ENCODE measurements at places on chromosomes 7 and 10. TPM values are rescaled to one million over a fixed set of nuclear protein-coding genes. Genes with fewer than 3 reads are reported as not detected.

GRCh38 chr10:11787374-11787773, 35.8 kb upstream of the PROSER2 start:
- no peaks in the 10 kb centered on the region for H3K4me1 ChIP-seq
- H3K36me3 ChIP-seq: no peaks in the 10 kb centered on the region
- H3K4me3 ChIP-seq: no peak overlapping the region
- no peak for DNase-seq
- H3K27me3 ChIP-seq: no peaks in the 10 kb centered on the region
- no peak overlapping the region for H3K27ac ChIP-seq

DNA sequence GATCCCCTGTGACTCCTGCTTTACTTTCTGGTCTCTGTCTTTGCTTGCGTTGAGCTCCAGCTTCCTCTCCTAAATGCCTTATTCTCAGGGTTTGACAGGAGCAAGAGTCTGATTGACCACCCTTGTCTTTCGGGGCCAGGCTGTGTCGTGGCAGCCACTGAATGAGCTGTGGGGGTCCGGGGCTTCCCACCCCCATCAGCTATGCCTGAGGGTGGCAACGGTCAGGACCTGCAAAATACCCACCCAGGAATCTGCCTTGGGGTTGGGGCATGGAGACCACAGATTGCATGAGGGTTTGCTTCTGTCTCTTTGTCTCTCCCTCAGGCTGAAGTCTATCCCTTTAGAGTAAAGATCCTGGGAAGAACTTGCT, 20.6 kb downstream of the SMKR1 start:
- peaks cover 16% of the 10 kb centered on the region for H3K27me3 ChIP-seq
- no peak for DNase-seq
- no peaks in the 10 kb centered on the region for H3K4me1 ChIP-seq

DNA sequence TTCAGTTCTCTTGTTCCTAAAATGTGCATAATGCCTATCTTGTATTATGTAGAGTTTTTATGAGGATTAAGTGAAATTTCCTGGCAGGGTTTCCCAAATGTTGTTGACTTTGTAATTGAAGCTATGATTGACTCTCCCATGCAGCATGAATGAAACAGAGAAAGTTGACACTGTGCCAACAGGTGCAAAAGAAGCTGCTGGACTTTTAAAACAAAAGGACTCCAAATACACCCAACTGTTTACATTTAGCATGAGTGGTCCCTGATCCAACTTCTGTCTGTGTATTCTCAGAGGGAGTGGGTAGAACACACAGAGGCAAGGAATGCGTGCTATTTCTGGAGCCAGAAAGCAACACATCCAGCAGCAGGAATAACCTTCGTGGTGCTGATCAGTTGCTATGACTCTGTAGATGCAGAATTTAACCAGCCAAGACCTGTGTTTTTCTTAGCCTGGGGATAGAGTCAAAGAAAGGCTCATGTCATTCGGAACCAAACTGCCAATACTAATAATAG, 14.4 kb upstream of the RBM20 start:
- no peaks in the 10 kb centered on the region for H3K36me3 ChIP-seq
- DNase-seq: peak; percentile 93
- H3K27me3 ChIP-seq: peaks cover 6% of the 10 kb centered on the region
- no peak overlapping the region for H3K4me3 ChIP-seq

Gene UTF1
- not detected for total RNA-seq

DNA sequence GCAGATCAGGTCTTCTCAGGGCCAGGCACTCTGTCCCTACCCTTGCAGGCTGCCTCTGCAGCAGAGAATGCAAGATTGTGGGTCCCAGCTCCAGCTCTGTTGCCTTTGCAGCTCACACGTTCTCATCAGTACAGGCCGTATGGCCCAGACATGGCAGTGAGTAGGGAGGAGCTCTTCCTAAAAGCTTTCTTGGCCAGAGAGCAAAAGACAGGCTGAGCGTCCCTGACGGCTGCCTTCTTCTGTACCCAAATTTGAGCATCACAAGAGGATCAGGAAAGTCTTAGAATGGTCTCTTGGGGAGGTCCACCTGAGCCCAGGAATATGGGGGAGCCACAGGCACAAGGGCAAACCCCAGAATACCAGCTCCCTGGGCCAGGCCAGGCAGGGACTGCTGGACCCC, 266.3 kb upstream of the ZMIZ1 start:
- peaks cover 8% of the 10 kb centered on the region for H3K27me3 ChIP-seq
- no peaks in the 10 kb centered on the region for H3K36me3 ChIP-seq
- DNase-seq: peak; percentile 9
- peak overlapping the region; percentile 30 for H3K27ac ChIP-seq
- no peak overlapping the region for H3K4me3 ChIP-seq

DNA sequence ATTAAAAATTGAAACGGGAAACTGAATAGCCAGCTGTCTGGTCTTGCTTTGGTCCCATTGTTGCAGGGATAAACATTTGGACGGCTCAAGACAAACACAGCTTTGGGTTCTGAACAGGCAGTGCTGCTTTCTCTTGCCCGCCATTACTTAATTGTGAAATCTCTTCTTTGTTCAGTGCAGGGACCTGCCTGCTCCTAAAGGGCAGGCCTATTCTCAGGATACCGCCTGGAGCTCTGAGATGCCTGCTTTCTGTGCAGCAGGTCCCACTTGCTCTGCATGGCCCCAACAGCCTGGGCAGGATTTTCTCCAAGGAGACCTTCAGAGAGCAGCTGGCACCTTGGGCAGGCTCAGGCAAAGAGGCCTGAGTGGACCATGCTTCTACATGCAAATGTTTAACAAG, 237.6 kb downstream of the KCNMA1 start:
- H3K27ac ChIP-seq: no peak overlapping the region
- H3K36me3 ChIP-seq: peaks cover 2% of the 10 kb centered on the region
- no peaks in the 10 kb centered on the region for H3K27me3 ChIP-seq
- peaks cover 5% of the 10 kb centered on the region for H3K4me1 ChIP-seq
- DNase-seq: no peak

GRCh38 chr7:1986366-1987083, 246.2 kb downstream of the MAD1L1 start:
- no peaks in the 10 kb centered on the region for H3K27me3 ChIP-seq
- no peak overlapping the region for H3K4me3 ChIP-seq
- no peak for DNase-seq
- no peak overlapping the region for H3K27ac ChIP-seq
- H3K4me1 ChIP-seq: no peaks in the 10 kb centered on the region

Gene COL26A1
- total RNA-seq: not detected

DNA sequence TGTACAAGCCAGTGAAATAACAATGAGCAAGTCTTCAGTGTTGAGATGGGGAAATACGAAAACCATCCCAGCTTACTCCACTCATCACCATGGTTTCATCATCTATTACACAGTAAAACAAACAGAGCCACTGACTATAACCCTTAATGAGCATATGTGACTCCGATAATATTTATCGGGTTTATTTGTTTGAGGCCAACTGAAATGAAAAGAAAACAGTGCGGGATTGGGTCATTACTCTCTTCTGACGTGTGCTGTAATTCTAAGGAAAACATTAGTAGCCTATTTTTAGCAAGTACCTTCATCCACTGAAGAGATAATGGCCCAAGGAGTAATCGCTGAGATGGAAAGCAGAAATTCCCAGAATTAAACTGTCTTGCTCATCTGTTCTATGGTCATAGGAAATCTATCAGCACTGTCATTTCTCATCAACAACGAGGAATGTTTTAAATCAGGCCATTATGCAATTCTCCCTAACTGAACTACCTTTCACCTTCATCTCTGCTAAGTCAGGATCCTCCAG, 716.5 kb downstream of the INHBA start:
- no peak overlapping the region for H3K4me3 ChIP-seq
- H3K4me1 ChIP-seq: peaks cover 5% of the 10 kb centered on the region
- peak; percentile 95 for DNase-seq
- no peaks in the 10 kb centered on the region for H3K27me3 ChIP-seq

DNA sequence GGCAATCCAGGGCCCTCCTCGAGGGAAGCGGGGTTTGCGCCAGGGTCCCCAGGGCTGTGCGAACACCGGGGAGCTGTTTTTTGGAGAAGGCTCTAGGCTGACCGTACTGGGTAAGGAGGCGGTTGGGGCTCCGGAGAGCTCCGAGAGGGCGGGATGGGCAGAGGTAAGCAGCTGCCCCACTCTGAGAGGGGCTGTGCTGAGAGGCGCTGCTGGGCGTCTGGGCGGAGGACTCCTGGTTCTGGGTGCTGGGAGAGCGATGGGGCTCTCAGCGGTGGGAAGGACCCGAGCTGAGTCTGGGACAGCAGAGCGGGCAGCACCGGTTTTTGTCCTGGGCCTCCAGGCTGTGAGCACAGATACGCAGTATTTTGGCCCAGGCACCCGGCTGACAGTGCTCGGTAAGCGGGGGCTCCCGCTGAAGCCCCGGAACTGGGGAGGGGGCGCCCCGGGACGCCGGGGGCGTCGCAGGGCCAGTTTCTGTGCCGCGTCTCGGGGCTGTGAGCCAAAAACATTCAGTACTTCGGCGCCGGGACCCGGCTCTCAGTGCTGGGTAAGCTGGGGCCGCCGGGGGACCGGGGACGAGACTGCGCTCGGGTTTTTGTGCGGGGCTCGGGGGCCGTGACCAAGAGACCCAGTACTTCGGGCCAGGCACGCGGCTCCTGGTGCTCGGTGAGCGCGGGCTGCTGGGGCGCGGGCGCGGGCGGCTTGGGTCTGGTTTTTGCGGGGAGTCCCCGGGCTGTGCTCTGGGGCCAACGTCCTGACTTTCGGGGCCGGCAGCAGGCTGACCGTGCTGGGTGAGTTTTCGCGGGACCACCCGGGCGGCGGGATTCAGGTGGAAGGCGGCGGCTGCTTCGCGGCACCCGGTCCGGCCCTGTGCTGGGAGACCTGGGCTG, 26.0 kb downstream of the PRSS2 start:
- H3K36me3 ChIP-seq: no peaks in the 10 kb centered on the region
- no peak overlapping the region for H3K27ac ChIP-seq
- H3K4me3 ChIP-seq: peak overlapping the region; percentile 17
- no peak for DNase-seq
- H3K27me3 ChIP-seq: peaks cover 47% of the 10 kb centered on the region
- no peaks in the 10 kb centered on the region for H3K4me1 ChIP-seq

DNA sequence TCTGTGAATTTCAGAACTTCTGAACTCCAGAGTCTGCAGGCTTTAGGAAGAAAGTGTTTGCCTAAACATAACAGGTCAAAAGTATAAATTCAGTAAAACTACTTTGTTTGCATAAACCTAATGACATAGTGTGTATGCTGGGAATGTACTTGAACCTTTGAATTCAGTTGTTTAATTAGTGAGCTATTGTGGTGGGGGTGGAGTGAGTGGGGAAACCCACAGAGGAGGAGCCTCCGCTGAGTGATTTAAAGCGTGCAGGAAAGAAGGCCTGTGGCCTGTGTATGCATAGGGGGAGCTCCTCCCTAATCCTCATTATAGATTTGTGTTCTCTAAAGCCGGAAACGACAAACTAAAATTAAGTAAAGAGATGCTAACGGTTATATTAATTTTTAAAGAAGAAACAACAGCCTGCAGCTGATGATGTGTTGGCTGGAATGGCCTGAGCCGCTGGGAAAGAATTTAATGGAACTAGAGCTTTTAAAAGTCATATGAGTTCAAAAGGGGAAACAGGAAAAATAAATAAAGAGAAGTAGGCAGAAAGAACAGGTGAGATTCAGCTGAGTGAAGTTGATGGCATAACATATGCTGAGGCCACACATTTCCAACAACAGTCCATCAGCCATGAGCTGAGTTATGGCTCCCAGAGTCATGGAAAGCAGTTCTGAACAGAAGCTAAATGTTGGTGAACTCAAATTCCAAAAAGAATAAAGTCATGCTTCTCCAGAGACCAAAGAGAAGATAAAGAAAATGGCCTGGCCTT, 595.0 kb downstream of the GRM8 start:
- H3K27ac ChIP-seq: no peak overlapping the region
- no peaks in the 10 kb centered on the region for H3K27me3 ChIP-seq
- DNase-seq: no peak
- H3K4me1 ChIP-seq: no peaks in the 10 kb centered on the region

DNA sequence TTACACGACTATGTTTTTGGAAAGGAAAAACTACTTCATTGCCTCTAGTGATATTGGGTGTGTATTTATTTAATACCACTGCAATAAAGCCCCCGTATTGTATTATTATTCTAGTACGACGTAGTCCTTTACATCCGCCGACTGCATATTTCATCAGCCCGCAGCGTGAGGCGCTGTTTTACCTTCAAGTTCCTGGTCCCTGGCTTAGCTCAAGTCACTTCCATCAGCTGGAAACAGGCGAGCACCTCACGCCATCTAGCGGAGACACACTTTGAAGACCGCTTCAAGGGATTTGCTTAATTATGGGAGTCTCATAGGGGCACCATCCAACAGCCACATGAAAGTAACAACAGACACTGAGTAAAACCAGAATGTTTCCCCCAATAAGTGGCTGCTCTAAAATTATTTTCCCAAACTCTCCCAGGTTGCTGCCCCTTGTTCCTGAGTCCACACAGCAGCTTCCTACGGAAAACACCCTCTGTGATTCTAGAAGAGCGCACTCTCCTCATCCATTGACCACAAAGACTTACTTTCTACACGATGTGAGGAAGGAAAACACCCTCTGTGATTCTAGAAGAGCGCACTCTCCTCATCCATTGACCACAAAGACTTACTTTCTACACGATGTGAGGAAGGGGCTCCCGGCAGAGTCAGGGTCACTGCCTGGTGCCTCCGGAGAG, 15.7 kb upstream of the ITIH2 start:
- H3K4me3 ChIP-seq: no peak overlapping the region
- DNase-seq: peak; percentile 82
- H3K27ac ChIP-seq: no peak overlapping the region
- no peaks in the 10 kb centered on the region for H3K27me3 ChIP-seq
- no peaks in the 10 kb centered on the region for H3K36me3 ChIP-seq
- no peaks in the 10 kb centered on the region for H3K4me1 ChIP-seq

Gene DGKI
- 2.1 TPM for total RNA-seq

Gene SPDYE16
- 0.17 TPM for total RNA-seq

Gene AFAP1L2
- 0.77 TPM for total RNA-seq

GRCh38 chr7:77813180-77813579, 14.6 kb downstream of the PHTF2 start:
- no peaks in the 10 kb centered on the region for H3K36me3 ChIP-seq
- no peak for DNase-seq
- no peaks in the 10 kb centered on the region for H3K27me3 ChIP-seq
- H3K4me1 ChIP-seq: no peaks in the 10 kb centered on the region
- H3K27ac ChIP-seq: no peak overlapping the region

GRCh38 chr10:11663763-11664555, 52.5 kb upstream of the USP6NL start:
- no peak for DNase-seq
- no peaks in the 10 kb centered on the region for H3K36me3 ChIP-seq
- no peak overlapping the region for H3K4me3 ChIP-seq
- H3K27me3 ChIP-seq: no peaks in the 10 kb centered on the region
- no peaks in the 10 kb centered on the region for H3K4me1 ChIP-seq

Gene ATP6V0A4
- not detected for total RNA-seq

GRCh38 chr7:74299401-74299800, 10.2 kb downstream of the CLIP2 start:
- H3K4me3 ChIP-seq: no peak overlapping the region

Measured in fibroblast of lung (primary cell).